ENCODE measurements at places on chromosomes 7 and 10.

- no peak for DNase-seq
Measured at GRCh38 chr7:44085546-44085945, 3.2 kb upstream of the POLM start.

GRCh38 chr10:82887488-82887887 is 1012.5 kb downstream of the NRG3 start:
- no peak for DNase-seq

DNA sequence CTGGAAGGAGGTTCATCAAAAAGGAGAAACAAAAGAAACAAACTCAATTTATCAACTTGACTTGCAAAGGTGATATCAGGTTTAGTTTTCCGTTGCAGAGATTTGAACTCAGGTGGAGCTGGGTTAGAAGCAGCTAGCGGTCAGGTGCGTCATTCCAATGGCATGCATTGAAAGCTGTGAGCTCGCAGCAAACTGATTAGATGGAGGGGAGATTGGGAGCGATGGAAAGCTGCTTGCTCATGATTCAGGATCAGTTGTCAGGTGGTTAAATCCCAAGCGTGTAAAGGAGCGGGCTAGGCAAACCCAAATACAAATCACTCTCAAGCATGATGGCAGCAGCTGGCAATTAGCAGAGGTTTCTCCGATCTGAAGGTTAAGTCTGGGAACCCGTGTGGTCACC is 49.3 kb upstream of the AFAP1L2 start:
- no peak for DNase-seq

DNA sequence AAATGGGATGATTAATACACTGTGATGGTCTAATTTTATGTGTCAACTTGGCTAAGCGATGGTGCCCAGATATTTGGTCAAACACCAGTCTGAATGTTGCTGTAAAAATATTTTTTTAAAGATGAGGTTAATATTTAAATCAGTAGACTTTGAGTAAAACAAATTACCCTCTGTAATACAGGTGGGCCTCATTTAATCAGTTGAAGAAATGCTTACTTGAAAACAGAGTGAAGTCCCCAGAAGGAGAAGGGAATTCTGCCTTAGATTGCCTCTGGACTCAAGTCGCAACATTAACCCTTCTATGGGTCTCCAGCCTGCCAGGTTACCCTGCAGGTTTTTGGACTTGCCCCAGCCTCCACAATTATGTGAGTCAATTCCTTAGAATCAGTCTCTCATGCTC is 49.8 kb upstream of the AGK start:
- no peak for DNase-seq

GRCh38 chr10:95214369-95214768 is 20.3 kb downstream of the ACSM6 start:
- no peak for DNase-seq

DNA sequence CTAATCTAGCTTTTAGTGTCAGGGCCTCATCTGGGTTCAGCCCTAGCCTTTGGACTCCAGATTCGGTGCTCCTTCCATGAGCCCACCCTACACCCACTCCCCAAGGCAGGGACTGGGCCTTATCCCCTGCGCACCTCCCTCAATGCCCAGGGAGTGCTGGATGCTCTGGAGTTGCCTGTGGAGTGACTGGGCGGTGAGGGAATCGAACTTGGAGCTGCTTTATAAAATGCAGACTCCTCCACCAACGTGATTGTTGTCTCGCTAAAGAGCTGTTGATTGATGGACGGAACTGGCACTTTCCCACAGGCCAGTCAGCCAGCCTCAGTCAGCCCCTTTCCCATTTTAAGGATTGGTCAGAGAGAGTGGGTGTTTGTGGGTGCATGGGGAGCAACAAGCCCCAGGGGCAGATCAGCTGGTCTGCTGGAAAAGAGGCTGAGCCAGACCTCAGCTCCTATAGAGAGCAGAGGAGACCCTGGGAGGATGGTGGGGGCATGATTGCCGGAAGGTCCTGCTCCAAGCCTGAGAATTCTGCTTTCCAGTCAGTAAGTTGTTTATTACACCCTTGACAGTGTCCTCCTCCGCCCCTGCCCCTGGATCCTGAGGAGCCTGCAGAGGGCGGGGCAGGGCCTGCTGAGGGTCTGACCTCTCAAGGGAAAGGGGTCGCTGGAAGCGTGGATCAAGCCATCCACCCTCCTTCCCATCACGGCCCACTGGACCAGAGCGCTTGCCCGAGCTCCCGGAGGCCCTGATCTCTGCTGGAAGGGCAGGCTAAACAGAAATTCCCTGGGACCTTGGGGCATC is 16.7 kb downstream of the UNC5B start:
- no peak for DNase-seq

DNA sequence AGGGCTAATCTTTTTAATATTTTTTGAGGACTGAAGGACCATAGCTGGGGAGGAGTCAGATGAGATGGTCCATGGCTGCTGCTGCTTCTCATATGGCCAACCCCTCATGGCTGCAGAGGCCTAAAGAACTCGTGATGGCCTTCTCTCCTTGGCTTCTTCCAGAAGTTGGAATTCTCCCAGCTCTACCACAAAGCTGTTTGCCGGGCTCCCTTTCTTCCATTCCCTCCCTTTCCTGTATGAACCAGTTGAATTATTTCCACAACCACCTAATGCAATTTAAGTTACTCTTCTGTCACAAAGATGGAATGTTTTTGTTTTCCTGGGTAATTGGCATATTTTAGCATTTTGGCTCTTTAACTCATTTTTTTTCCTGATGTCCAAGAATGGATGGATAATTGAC is 80.7 kb downstream of the PHTF2 start:
- DNase-seq: no peak

DNA sequence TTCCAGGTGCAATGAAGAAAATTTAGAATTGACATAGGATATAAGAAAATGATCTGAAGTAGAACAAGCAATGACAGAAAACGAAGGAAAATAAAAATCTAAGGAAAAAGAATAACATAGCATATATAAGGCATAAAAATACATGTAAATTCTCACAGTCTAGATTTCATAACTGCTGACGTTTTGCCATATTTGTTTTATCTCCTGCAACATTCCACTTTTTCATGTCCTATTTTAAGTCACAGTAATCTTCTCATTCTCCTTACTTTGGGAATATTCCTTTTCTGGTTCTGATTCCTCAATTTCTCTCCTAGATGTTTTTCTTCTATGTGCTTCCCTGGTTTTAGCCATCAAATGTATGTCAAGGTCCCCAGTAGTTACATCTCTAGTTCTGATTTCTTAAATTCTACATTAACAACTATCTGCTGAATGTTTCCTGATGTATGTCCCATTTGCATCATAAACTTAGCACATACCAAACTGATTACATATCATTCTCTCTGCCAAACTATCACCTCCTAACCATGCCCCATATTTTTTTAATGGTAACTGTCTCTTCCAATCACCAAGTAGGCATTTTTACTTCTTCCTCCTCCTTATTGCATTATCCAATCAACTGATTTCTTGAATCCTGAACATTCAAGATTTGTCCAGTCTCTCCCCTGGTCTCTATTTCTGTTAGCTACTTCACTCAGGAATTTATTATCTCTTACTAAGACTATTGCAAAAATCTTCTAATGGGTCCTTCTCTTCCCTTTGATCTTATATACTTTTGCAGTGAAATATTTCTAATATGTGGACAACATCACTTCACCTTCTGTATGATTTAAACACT is 171.3 kb downstream of the DNAJC1 start:
- DNase-seq: no peak

DNA sequence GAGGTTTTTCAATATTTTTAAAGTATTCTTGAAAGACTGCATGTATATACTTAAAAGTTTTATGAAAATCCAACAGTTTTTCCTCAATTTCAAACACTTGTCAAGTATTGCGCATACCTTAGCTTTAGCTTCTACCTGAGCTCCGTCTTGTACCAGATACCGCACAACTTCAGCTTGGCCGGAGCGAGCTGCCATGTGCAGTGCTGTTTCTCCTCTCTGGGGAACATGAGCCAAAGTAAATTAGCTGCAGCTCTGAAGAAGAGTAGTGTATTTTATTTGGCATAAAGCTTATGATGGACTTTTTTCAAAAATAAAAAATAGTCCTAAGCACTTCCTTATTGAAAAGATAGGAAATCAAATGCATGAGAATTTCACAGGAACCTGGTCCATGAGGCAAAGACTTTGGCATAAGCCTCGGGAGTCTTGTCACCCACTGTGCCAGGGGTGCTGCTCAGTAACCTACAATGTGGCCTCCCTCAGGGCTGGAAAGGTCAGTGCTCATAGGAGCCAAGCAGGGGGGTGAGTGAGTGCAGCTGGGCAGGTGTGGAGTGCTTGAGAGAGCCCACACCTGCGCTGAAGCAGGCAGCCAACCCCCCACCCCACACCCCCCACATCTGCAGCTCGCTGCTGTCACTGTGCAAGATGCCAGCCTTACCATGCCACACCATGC is 189.5 kb downstream of the ANK3 start:
- no peak for DNase-seq

DNA sequence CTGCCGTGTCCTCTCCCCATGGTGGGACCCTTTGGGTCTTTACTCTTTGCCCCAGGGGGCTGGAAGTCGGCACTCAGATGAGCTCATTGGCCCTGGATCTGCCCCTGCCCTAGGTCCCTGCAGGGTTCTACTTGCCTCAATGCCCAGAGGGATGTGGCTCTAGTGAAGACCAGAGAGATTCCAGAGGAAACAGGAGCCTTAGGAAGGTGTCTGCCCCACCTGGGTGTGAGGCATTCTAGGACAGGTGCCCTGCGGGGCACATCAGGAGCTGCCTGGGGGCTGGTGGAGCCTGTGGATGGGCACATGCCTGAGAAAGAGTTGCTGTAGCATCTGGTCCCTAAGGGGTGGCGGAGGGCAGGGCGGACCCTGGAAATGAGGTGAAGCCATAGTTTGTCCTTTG is 128.6 kb downstream of the ADCY1 start:
- no peak for DNase-seq

GRCh38 chr7:52154382-52154781 is 837.8 kb upstream of the COBL start:
- no peak for DNase-seq

GRCh38 chr10:131708225-131708880 is 192.5 kb upstream of the PPP2R2D start:
- DNase-seq: no peak

GRCh38 chr7:29017713-29018112 is 59.6 kb upstream of the TRIL start:
- DNase-seq: no peak

DNA sequence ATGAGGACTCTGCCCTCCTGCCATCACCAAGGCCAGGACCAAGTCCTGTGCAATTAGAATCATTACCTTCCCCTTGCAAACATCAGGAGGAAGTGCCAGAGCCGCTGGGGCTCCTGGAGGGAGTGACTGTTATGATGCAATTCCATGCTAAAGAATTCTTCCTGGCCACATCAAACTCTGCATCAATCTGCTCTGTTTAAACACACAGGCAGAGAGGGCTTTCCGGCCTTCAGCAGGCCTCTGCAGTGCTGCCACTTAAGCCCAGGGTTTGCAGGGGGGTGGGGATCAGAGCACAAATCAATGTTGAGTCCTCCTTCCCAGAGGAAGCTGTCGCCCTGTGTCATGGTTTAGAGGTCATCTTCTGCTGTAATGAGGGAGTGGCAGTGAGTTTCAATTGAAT is 58.1 kb downstream of the CTBP2 start:
- no peak for DNase-seq

GRCh38 chr7:50197549-50197948 is 104.5 kb upstream of the ZPBP start:
- DNase-seq: peak; percentile 42

DNA sequence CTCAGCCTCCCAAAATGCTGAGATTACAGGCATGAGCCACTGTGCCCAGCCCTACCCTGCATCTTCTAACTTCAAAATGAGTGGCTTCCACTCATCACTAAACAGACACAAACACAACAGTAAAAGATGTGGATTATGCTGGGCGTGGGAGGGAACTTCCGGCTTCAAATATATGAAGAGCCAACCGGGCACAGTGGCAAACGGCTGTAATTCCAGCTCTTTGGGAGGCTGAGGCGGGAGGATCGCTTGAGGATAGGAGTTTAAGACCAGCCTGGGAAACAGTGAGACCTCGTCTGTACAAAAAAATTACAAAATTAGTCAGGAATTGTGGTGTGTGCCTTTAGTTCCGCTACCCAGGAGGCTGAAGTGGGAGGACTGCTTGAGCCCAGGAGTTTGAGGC is 92.2 kb upstream of the GNA12 start:
- DNase-seq: no peak

GRCh38 chr10:47143072-47143471 is 156.9 kb upstream of the GDF10 start:
- no peak for DNase-seq
